ENCODE measurements at places on chromosomes 3 and 15. TPM values are rescaled to one million over a fixed set of nuclear protein-coding genes. Genes with fewer than 3 reads are reported as not detected.

INSYN1 gene
- total RNA-seq = 6.1 TPM

CRYGS gene
- 0.85 TPM for total RNA-seq

RYK gene
- 119 TPM for total RNA-seq

PRR20G gene
- not detected for total RNA-seq

ZNF774 gene
- 0.85 TPM for total RNA-seq

ZBBX gene
- total RNA-seq = not detected

TGM4 gene
- not detected for total RNA-seq

ISL2 gene
- 0.12 TPM for total RNA-seq

HRG gene
- not detected for total RNA-seq

NCEH1 gene
- total RNA-seq = 11.4 TPM

Data from hair follicle dermal papilla cell (primary cell).